CD8-positive, alpha-beta memory T cell (primary cell): ENCODE measurements at places on chromosomes 16 and 17.

DNA sequence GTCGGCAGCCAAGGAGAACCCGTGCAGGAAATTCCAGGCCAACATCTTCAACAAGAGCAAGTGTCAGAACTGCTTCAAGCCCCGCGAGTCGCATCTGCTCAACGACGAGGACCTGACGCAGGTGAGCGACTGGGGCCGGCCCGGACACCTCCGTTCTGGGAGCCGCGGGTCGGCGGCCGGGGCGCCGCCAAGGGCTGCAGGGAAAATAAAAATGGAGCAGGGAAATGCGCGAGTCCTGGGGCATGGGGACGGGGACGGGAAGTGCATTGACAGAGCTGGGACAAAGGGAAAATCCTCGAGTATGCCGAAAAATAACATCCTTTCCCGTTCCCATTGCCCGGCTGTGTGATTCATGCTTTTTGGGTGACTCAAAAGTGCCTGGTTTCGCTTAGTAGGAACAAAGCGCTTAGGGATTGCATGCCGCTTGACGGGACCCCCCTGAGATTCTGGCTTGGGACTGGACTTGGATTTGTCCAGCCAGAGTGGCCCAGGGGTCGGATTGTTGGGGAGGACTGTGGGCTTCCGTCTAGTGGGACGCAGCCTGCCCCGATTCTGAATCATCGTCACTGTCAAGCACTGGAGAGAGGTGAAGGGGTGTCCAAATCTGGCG, 699 bp downstream of the MPRIP start:
- DNase-seq = peak; percentile 9

DNA sequence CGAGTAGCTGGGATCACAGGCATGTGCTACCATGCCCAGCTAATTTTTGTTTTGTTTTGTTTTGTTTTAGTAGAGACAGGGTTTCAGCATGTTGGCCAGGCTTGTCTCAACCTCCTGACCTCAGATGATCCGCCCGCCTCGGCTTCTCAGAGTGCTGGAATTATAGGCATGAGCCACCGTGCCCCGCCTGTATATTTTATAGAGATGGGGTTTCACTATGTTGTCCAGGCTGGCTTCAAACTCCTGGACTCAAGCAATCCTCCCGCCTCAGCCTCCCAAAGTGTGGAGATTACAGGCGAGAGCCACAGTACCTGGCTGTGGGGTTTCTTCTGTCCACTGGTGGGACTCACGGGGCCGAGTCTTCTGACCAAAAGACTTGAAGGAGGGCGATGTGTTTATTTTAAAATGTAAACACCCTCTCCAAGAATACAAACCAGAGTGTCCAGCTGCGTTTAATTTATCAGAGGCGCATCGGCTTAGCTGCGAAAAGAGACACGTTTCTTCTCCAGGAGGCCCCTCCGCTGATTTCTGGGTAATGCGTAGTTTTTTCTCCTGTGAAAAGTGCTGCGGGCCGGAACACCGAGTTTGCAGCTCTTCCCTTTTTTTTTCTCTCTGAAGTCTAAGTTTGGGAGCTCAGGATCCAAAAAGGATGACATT, 86.9 kb upstream of the CIBAR2 start:
- DNase-seq = no peak

DNA sequence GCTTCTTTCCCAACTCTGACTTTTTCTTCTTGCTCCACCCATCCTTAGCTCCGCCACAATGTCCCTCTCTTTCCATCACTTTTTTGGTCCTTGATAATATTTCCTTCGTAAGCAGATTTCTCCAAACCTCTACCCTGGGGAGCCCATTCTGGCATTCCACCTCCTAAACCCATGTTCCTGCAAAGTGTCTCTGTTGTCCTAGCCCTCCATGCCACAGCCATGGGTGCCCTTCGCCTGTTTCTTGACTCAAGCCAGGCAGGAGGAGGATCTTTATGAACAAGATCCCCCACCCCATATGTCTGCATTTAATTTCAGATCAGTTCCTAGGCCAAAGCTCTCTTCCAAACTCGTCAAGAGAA, 42.4 kb downstream of the GAS7 start:
- DNase-seq = no peak

DNA sequence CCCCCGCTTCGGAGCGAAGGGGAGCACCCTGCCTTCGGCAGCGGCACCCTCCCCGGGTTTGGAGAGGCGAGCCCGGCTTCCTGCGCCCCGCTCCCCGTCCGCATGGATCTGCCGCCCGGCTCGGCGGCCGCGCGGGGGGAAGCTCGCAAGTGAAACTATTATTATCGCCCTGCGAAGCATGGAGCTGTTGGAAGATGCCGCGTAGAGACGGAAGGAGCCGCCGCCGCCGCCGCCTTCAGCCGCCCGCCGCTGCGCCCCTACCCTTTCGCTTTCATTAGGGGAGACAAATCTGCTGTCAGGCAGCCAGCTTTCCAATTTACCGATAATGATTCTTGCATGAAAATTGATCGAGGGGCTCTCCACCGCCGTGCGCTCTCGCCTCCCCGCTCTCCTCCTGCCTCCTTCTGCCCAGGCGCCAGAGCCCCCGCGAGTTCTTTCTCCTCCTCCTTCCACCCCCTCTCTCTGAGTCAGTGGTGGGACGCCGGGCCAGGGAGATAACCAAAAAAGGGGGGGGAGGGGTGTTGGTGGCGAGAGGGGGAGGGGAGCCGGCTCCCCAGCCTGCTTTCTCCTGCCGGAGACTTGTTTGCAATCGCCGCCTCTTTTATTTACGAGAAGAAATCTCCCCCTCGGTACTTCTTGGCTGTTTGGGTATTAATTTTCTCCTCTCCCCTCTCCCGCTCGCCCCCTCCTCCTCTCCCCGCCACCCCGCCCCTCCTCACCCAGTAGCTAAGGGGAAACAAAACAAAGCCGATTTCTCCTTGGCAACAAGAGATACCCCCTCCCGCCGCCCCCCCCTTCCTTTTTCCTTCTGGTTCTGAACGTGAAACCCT, 58.0 kb upstream of the GSE1 start:
- peak; percentile 66 for DNase-seq

DNA sequence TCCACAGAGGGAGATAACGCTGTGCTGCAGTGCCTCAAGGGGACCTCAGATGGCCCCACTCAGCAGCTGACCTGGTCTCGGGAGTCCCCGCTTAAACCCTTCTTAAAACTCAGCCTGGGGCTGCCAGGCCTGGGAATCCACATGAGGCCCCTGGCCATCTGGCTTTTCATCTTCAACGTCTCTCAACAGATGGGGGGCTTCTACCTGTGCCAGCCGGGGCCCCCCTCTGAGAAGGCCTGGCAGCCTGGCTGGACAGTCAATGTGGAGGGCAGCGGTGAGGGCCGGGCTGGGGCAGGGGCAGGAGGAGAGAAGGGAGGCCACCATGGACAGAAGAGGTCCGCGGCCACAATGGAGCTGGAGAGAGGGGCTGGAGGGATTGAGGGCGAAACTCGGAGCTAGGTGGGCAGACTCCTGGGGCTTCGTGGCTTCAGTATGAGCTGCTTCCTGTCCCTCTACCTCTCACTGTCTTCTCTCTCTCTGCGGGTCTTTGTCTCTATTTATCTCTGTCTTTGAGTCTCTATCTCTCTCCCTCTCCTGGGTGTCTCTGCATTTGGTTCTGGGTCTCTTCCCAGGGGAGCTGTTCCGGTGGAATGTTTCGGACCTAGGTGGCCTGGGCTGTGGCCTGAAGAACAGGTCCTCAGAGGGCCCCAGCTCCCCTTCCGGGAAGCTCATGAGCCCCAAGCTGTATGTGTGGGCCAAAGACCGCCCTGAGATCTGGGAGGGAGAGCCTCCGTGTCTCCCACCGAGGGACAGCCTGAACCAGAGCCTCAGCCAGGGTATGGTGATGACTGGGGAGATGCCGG, 769 bp downstream of the CD19 start:
- DNase-seq = no peak

DNA sequence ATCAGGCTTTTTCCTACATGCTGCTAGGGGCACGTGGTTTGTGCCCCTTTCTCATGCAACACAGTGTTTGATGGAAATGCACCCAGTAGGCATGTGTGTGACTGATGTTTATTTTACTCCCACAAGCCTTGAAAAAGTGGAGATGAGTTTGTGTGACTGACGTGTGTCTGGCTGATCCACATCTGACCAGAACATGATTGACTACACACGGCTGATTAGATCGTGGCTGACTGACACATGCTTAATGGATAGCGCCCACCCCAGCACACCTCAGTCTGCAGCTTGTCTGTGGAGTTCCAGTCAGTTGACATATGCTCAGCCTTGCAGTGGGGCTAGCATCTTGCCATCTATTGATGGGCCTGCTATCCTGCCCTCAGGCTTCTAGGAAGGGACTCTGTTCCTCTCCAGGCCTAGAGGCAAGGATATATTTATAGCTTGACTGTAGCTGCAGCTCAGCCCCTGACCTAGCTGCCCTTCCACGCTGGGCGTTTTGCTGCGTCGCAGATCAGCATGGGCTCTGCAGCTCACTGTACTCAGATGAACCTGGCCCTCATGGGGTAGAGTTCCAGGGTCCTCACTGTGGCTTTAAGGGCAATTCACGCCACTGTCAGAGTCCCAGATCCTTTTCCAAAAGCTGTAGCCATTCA, 112.3 kb downstream of the HS3ST2 start:
- DNase-seq = no peak

DNA sequence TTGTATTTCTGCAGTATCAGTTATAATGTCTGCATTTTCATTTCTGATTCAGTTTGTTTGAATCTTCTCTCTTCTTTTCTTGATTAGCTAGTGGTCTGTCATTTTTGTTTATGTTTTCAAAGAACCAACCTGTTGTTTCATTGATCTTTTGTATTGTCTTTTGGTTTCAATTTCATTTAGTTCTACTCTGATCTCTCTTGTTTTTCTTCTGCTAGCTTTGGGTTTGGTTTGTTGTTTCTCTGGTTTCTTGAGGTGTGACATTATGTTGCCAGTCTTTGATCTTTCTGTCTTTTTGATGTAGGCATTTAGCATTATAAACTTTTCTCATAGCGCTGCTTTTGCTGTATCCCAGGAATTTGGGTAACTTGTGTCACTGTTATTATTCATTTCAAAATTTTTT, 107.2 kb downstream of the PHKB start:
- no peak for DNase-seq

- no peak for DNase-seq
Measured at GRCh38 chr16:77581706-77582105, 140.6 kb upstream of the NUDT7 start.

- DNase-seq = no peak
Measured at GRCh38 chr16:77677129-77677528, 45.2 kb upstream of the NUDT7 start.

DNA sequence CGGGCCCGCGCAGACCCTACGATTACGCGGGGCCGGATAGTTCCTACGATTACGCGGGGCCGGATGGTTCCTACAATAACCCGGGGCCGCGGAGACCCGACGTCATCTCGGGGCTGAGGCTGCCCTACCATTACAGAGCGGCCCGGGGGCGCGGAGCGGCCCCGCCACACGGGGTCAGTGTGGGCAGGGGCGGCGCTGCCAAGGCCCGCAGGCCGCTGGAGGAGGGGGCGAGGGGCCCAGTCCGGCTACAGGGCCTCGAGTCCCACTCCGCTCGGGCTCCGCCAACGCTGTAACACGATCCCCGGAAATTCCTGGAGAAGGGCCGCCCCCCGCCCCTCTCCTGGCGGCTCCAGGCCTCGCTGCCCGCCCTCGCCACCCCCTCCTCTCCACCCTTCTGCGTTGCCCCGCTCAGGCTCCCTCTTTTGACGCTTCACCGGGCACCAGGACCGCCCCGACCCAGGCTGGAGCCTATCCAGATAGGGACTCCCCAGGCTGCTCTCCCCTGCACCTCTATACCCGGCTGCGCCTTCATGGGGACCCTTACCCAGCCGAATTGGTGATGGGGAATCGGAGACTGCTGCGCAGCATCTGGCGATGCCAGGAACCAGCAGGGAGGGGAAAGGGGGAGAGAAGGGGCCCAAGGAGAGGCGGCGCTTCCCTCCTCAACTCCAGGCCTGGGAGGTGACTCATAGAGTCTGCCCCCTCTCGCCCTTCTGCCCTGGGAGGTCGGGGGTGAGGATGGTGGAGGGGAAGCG, at the start of gene RAB34:
Gene RAB34 (minus strand): TSS at position 291 of the 755 bp plus-strand sequence. CDS start 602 bp downstream, outside the sequence.
- no peak for DNase-seq

DNA sequence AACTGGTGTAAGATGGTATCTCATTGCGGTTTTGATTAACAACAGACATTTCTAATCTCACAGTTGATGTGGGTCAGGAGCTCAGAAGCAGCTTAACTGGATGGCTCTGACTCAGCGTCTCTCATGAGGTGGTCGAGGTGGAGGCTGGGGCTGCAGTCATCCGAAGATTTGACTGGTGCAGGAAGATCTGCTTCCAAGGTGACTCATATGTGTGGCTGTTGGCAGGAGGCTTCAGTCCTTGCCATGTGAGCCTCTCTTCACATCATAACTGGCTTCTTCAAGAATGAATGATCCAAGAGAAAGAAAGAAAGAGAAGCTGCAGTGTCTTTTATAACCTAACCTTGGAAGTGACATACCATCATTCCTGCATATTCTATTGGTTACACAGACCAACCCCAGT, 376.1 kb downstream of the SEC14L1 start:
- no peak for DNase-seq
